ENCODE measurements at places on chromosomes 4 and X. TPM values are rescaled to one million over a fixed set of nuclear protein-coding genes. Genes with fewer than 3 reads are reported as not detected.

Gene NLRP2B
- not detected for polyA plus RNA-seq

GRCh38 chrX:17030580-17031270 is 84.3 kb downstream of the REPS2 start:
- peaks cover 18% of the 10 kb centered on the region for H3K27me3 ChIP-seq
- no peaks in the 10 kb centered on the region for H3K36me3 ChIP-seq
- no peak overlapping the region for H3K4me3 ChIP-seq

DNA sequence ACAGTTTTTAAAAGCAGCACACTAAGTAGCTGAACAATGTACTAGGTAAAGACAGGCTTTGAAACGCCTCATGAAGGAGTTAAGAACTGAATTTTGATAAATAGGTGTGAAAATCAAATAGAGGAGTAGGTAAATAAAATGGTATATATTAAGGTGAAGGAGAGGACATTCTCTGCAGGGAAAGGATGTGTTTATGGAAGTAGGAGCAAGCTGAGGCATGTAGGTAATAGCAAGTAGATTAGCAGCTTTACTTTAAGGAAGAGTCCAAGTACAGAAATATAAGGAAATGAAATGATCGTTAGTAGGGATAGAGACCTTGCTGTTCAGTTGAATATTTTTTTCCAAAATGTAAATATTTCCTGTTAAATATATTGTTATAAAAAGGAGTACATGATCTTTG is 12.5 kb downstream of the METAP1 start:
- no peaks in the 10 kb centered on the region for H3K27me3 ChIP-seq
- no peak overlapping the region for H3K27ac ChIP-seq
- no peaks in the 10 kb centered on the region for H3K4me1 ChIP-seq
- no peak for DNase-seq

Gene NXF2
- polyA plus RNA-seq, result not detected

Gene KIF4A
- polyA plus RNA-seq, result 0.03 TPM

DNA sequence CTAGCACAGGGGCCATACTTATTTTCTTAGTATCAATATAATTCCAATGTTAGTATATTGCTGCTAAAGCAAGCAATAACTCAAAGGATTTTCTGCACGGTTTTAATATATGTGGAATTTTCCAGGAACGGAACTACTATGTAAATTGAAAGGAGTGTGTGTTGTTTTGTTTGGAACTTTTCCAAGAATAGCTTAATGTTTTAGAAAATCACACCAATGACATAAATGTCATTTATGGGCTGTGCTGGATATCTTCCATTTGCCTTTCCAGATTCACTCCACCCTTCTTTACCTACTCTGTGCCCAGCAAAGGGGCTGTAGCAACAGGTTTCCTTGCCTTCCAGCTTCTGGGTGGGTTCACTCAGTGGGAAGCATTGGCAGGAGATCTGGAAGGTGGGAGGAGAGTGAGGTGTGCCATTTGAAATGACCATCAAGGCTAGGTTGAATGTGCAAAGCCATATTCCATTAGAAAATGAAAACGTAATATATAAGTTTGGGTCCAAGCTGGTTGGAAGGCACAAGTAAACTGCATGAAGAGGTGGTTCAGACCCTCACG is 25.2 kb upstream of the ZFX start:
- H3K4me1 ChIP-seq, result no peaks in the 10 kb centered on the region
- no peak overlapping the region for H3K4me3 ChIP-seq
- H3K27ac ChIP-seq, result no peak overlapping the region
- no peaks in the 10 kb centered on the region for H3K27me3 ChIP-seq
- DNase-seq, result no peak

DNA sequence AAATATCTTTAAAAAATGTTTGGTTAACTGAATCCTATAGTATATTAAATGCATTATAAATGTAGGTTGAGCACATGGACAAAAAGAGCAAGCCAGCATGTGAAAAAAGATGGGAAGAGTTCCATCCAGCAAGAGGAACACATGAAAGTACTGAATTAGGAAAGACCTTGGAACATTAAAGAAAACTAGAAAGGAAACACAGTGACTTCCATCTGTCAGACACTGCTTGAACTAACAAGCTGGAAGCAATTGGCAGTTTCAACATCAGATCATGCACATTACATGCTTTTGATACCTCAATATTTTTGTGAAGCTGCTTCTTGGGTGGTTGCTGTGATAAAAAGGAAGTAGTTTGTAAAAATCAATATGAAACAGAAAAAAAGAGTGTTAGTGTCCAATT is 626.8 kb upstream of the GNPDA2 start:
- no peaks in the 10 kb centered on the region for H3K4me1 ChIP-seq
- H3K27me3 ChIP-seq, result no peaks in the 10 kb centered on the region
- no peaks in the 10 kb centered on the region for H3K36me3 ChIP-seq

DNA sequence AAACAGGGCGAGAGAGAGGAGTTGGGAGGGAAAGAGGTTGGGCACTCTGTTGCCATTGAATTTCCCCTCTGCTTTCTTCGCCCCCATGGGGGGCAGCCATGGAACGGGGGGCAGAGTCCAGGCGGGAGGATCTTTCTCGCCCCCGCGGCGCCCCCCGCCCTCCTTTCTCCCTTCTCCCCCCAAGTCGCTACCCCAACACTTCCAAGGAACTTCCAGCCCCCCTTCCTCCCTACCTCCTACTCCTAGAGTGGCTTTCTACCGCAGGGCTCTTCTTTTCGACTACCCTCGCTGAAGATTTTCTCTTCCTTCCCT is 594 bp upstream of the STAG2 start:
- no peak for DNase-seq
- H3K27me3 ChIP-seq, result no peaks in the 10 kb centered on the region
- H3K36me3 ChIP-seq, result no peaks in the 10 kb centered on the region

DNA sequence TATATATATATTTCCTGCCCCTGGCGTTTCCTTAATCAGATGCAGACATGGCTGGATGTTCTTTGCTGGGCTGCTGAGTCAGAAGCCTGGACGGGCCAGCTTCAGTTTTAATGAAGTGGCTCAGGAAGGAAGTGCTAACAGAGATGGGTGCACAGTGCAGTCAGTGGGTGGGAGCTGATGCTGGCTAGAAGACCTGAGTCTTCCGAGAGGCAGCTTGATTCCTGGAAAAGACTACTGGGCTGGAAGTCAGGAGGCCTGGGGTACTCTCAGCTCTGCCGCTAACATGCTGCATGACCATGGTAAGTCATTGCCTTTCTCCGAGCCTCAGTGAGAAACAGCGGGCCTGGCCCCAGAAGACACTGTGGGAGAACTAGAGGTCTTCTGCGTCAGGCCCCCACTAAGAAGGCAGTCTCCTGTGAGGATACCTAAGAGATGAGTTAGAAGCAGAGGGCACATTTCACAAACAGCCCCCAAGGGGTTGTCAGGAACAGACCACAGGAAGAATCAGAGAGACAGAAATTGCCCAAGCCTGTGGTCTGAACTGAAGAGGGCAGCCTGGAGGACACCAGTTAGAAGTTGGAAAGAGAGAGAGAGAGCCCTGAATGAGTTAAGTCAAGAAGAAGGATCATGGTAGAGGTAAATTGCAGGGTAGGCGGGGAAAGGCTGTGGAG is 8.3 kb upstream of the CD40LG start:
- H3K4me3 ChIP-seq, result no peak overlapping the region
- no peaks in the 10 kb centered on the region for H3K36me3 ChIP-seq
- no peak for DNase-seq
- H3K27me3 ChIP-seq, result no peaks in the 10 kb centered on the region
- H3K27ac ChIP-seq, result no peak overlapping the region

Gene RIBC1
- polyA plus RNA-seq, result 0.25 TPM

DNA sequence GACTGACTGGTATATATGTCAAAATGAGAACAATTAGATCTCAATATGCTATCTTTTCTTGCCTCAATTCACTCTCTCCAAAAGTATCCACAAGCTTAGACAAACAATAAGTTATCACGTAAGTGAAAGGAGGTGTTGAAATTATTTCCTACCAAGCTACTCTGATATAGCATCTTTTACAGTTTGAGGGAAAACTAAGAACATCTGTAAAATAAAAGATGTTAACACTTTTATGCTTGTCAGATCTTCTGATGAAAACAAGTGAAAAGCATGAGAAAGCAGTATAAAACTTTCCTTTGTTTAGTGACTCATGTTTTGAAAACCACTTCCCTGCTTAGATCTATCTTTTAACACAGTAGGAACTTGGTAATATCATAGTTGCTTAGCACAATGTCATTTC is 8.4 kb upstream of the MAB21L2 start:
- H3K4me1 ChIP-seq, result no peaks in the 10 kb centered on the region
- H3K27ac ChIP-seq, result no peak overlapping the region
- DNase-seq, result no peak
- H3K36me3 ChIP-seq, result no peaks in the 10 kb centered on the region

Gene PWWP3B
- not detected for polyA plus RNA-seq

- no peaks in the 10 kb centered on the region for H3K36me3 ChIP-seq
- H3K4me1 ChIP-seq, result no peaks in the 10 kb centered on the region
- no peak overlapping the region for H3K27ac ChIP-seq
- no peak for DNase-seq
Observed at GRCh38 chr4:19520939-19521520, 730.7 kb upstream of the SLIT2 start.

GRCh38 chr4:138052806-138053632 is 189.1 kb downstream of the SLC7A11 start:
- no peaks in the 10 kb centered on the region for H3K4me1 ChIP-seq
- H3K27ac ChIP-seq, result no peak overlapping the region
- H3K27me3 ChIP-seq, result no peaks in the 10 kb centered on the region
- no peaks in the 10 kb centered on the region for H3K36me3 ChIP-seq
- no peak for DNase-seq

- H3K27ac ChIP-seq, result no peak overlapping the region
- H3K36me3 ChIP-seq, result no peaks in the 10 kb centered on the region
- no peak overlapping the region for H3K4me3 ChIP-seq
- no peaks in the 10 kb centered on the region for H3K4me1 ChIP-seq
- no peaks in the 10 kb centered on the region for H3K27me3 ChIP-seq
- no peak for DNase-seq
Observed at GRCh38 chr4:138688408-138689085, 327.0 kb upstream of the NOCT start.

DNA sequence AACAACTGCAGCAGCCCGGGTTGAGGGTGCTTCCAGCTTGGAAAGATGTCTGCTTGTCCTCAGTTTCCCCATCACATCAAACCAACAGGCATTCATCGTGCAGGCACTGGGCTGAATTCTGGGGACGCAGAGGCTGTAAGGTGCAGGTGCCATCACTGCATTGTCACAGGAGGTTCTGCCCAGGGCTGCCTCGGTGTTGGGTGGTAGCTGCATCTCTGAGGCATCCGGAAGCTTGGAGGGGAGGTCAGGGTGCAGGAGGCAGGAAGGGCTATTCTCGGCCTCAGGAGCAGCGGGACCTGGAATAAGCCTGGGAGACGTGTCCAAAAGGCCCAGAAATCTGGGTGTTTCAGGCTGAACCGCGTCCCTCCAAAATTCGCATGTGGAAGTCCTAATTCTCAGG is 134.6 kb downstream of the HMX1 start:
- DNase-seq, result no peak
- no peak overlapping the region for H3K4me3 ChIP-seq
- H3K4me1 ChIP-seq, result no peaks in the 10 kb centered on the region
- no peaks in the 10 kb centered on the region for H3K36me3 ChIP-seq

DNA sequence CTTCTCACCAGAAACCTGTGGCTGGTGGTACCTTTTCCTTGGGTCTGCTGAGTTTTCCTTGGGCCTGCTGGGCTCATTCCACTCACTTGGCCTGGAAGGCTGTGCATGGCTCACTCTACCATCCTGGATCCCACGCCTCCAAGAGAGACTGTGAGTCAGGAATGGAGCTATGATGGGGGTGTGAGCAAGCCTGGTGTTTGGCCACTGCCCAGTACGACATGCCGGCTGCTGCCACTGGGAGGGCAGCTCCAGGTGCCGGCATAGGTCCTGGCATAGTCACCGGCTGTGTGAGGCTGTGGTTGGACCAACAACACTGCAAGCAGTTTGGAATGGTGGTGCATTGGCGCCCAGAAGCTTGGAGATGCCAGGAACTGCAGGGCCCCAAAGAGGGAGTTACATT is 721.7 kb downstream of the PCDH18 start:
- H3K4me3 ChIP-seq, result no peak overlapping the region
- H3K27me3 ChIP-seq, result no peaks in the 10 kb centered on the region
- no peaks in the 10 kb centered on the region for H3K4me1 ChIP-seq
- DNase-seq, result no peak
- no peaks in the 10 kb centered on the region for H3K36me3 ChIP-seq
- H3K27ac ChIP-seq, result no peak overlapping the region

Gene PAGE2
- polyA plus RNA-seq, result not detected

DNA sequence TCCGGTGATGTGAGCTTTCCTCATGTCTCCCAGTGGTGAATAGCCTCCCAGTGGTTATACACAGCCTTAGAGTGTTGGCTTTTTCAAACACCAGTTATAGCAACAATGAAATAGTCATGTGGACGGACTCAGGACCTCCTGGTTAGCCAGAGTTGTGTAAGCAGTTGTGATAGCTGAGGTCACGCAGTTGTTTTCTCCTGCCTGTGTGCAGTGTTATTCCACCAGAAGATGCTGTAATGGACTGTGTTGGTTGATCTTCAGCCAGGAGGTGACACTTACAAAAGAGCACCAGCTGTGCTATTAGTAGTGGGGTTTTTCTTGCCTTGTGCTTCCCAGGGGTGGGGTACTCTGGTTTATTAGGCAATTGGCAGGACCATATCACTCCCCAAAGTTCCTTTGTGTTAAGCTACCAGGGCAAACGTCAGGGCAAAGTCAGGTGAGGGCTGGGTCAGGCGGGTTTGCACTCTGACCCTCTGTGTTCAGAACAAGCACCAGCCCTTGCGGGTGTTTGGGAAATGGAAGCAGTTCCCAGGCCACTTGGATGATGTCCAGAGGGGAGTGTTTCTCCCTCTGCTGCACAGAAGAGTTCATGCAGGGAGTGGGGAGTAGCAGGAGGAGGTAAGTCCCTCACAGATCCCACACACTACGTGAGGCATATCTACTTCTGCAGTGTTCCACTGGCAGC is 252.6 kb downstream of the TMEM47 start:
- H3K27me3 ChIP-seq, result no peaks in the 10 kb centered on the region
- H3K27ac ChIP-seq, result no peak overlapping the region
- H3K36me3 ChIP-seq, result no peaks in the 10 kb centered on the region
- H3K4me1 ChIP-seq, result no peaks in the 10 kb centered on the region
- H3K4me3 ChIP-seq, result no peak overlapping the region

- peaks cover 51% of the 10 kb centered on the region for H3K4me1 ChIP-seq
- no peak overlapping the region for H3K4me3 ChIP-seq
- no peaks in the 10 kb centered on the region for H3K36me3 ChIP-seq
- H3K27ac ChIP-seq, result no peak overlapping the region
Observed at GRCh38 chr4:168724686-168725411, 228.0 kb downstream of the PALLD start.

GRCh38 chr4:845233-845835 is 19.4 kb upstream of the CPLX1 start:
- H3K36me3 ChIP-seq, result peaks cover 12% of the 10 kb centered on the region
- no peaks in the 10 kb centered on the region for H3K4me1 ChIP-seq
- H3K4me3 ChIP-seq, result no peak overlapping the region
- no peaks in the 10 kb centered on the region for H3K27me3 ChIP-seq
- no peak for DNase-seq

DNA sequence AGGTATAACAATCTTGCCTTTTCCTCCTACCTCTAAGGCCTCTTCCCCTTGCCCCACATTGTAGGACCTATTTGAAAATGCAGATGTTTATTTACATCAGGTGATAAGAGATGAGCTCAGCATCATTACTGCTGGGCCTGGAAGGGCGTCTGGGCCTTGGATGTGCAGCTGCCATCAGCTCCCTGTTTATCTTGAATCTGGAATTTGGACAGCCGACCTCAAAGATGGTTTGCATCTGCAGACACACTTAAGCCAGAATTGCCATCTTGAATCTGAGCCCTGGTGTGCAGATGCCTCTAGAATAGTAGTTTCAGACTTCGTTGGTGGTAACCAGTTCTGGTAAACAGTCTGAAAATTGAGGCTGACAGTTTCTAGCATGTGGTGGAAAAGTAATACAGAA is 59.0 kb downstream of the FAM193A start:
- H3K4me1 ChIP-seq, result peaks cover 44% of the 10 kb centered on the region
- no peak overlapping the region for H3K4me3 ChIP-seq
- H3K36me3 ChIP-seq, result peaks cover 34% of the 10 kb centered on the region
- no peak overlapping the region for H3K27ac ChIP-seq
- no peak for DNase-seq

- no peak overlapping the region for H3K4me3 ChIP-seq
- H3K36me3 ChIP-seq, result no peaks in the 10 kb centered on the region
Observed at GRCh38 chr4:121900132-121900983, 30.1 kb upstream of the BBS7 start.
